H1 (cell line): ENCODE measurements at places on chromosomes 1 and 21. TPM values are rescaled to one million over a fixed set of nuclear protein-coding genes. Genes with fewer than 3 reads are reported as not detected.

GRCh38 chr1:205434738-205435137, 12.9 kb upstream of the LEMD1 start:
- H3K36me3 ChIP-seq, result no peaks in the 10 kb centered on the region
- no peak overlapping the region for H3K27ac ChIP-seq
- peaks cover 22% of the 10 kb centered on the region for H3K27me3 ChIP-seq
- peaks cover 17% of the 10 kb centered on the region for H3K4me1 ChIP-seq
- H3K4me3 ChIP-seq, result no peak overlapping the region

- no peaks in the 10 kb centered on the region for H3K36me3 ChIP-seq
- H3K4me3 ChIP-seq, result no peak overlapping the region
- no peak for DNase-seq
- no peaks in the 10 kb centered on the region for H3K4me1 ChIP-seq
Observed at GRCh38 chr1:28822799-28823198, 10.8 kb downstream of the OPRD1 start.

- no peaks in the 10 kb centered on the region for H3K27me3 ChIP-seq
- no peaks in the 10 kb centered on the region for H3K4me1 ChIP-seq
- H3K27ac ChIP-seq, result no peak overlapping the region
- no peaks in the 10 kb centered on the region for H3K36me3 ChIP-seq
Observed at GRCh38 chr1:158577561-158577960, 2.1 kb downstream of the OR10X1 start.

The S100A7A gene
- total RNA-seq, result not detected in 2 replicates

- H3K27me3 ChIP-seq, result no peaks in the 10 kb centered on the region
Observed at GRCh38 chr1:158078569-158079080, 85.2 kb downstream of the KIRREL1 start.

The PROX1 gene
- 1.5 and 2.0 TPM in 2 replicates for total RNA-seq

- DNase-seq, result no peak
- H3K4me1 ChIP-seq, result no peaks in the 10 kb centered on the region
- H3K27ac ChIP-seq, result no peak overlapping the region
Observed at GRCh38 chr1:82830690-82831380, 1030.1 kb downstream of the ADGRL2 start.

- H3K4me1 ChIP-seq, result peaks cover 5% of the 10 kb centered on the region; the same call in 1 of the 2 replicates
- H3K27me3 ChIP-seq, result no peaks in the 10 kb centered on the region
Observed at GRCh38 chr1:242147096-242147976, 148.4 kb upstream of the MAP1LC3C start.

GRCh38 chr1:172238965-172239364, 181.5 kb upstream of the C1orf105 start:
- no peak overlapping the region for H3K4me3 ChIP-seq
- no peaks in the 10 kb centered on the region for H3K36me3 ChIP-seq

GRCh38 chr1:30744060-30744756, 13.4 kb downstream of the LAPTM5 start:
- H3K27me3 ChIP-seq, result no peaks in the 10 kb centered on the region
- no peak overlapping the region for H3K4me3 ChIP-seq
- DNase-seq, result no peak
- no peaks in the 10 kb centered on the region for H3K4me1 ChIP-seq

The DDX59 gene
- total RNA-seq, result 17.7 and 19.4 TPM in 2 replicates

The TRIM67 gene
- total RNA-seq, result not detected in 2 replicates

DNA sequence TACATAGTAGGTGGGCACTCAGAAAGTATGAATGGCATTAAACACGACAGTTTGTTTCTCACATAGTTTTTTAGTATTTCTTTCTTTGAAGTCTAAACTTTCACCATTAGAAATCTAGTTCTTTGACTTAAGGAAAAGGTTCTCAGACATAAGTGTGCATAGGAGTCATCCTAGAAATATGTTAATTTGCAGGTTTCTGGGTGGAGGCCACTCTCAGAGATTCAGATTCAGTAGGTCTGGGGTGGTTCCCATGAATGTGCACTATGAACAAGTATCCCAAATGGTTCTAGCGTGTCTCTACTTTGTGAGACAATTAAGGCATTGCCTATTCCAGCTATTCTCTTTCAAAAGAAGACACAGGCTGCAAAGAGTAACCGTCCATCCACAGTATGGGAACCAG, 119.3 kb downstream of the NGF start:
- H3K27ac ChIP-seq, result no peak overlapping the region
- H3K4me1 ChIP-seq, result no peaks in the 10 kb centered on the region
- DNase-seq, result no peak
- H3K36me3 ChIP-seq, result no peaks in the 10 kb centered on the region
- H3K27me3 ChIP-seq, result no peaks in the 10 kb centered on the region
- H3K4me3 ChIP-seq, result no peak overlapping the region
